Left renal cortex interstitium (tissue), 4 donors: ENCODE measurements at places on chromosomes 16 and 17. TPM values are rescaled to one million over a fixed set of nuclear protein-coding genes. Genes with fewer than 3 reads are reported as not detected.

Gene WSB1
- polyA plus RNA-seq: 158 TPM

Gene GRAPL
- 8.2 TPM for polyA plus RNA-seq

Gene NF1
- polyA plus RNA-seq: 45.4 TPM

- DNase-seq: no peak
Measured at GRCh38 chr17:9380361-9380760, 195.3 kb downstream of the STX8 start.

DNA sequence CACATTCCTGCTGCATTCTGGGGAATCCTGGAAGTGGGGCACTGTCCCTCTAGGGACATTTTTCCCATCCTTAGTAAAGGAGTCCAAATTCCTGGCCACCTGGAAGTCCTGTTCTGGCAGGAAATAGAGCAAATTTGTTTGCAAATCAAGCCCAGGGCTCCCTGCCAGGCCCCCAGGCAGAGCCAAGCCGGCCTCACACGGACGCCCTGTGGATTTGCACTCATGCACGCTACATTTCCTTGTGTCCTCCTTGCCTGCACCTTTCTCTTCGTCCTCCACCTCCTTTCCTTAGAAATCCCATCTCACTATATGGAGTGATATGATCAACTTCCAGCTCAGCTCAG, 7.0 kb upstream of the CALB2 start:
- DNase-seq: no peak

Gene HP
- 2.2 TPM for polyA plus RNA-seq

GRCh38 chr17:9472541-9472940, 103.1 kb downstream of the STX8 start:
- DNase-seq: no peak

DNA sequence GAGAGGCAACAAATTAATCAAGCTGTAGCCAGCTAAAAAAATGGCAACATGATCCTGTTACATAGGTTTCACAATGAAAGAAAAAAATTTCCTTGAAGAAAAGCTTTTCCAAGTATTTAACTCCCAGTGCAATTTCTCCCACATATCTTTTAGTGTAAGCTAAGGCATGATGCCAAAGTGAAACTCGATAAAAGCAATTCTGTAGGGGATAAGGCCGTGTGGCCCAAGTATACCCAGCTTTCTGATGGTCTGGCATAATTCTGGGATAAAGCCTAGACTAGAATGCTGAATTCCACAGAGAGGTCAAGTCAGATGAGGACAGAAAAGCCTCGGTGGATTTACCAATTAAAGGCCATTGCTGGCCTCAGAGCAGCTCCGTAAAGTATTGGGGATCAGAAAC, 36.2 kb downstream of the CTCF start:
- no peak for DNase-seq

DNA sequence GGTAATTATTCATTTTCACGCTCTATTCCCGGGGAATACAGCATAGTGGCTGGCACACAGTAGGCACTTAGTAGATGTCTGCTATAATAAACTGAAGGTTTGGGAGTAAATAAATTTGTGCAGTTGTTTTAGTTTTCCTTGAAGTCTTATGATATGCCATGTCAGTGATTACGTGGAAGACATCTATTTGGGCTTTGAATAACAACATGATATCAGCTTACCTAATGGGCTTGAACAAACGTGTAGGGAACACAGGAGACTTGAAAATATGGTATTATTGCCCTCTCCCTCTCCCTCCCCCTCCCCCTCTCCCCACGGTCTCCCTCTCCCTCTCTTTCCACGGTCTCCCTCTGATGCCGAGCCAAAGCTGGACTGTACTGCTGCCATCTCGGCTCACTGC, 36.3 kb upstream of the NETO2 start:
- DNase-seq: no peak

GRCh38 chr16:1362807-1363206, 11.1 kb downstream of the GNPTG start:
- no peak for DNase-seq

DNA sequence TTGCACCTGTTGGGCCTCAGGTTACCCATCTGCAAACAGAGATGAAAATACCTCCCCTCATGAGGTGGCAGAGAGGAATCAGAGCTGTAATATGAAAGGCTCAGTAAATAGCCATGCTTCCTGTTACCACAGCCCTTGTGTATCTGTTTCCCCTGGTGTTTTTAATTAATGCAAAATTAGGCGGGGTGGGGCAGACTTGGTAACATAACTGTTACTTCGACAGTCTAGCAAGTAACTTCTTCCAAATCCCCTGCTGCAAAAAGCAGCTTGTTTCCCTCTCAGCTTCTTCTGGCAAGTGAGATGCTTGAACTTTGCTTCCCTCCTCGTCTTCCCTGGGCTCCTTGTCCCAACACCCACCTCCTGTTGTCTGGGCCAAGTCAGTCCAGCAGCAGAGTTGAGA, 381.5 kb downstream of the CPPED1 start:
- no peak for DNase-seq

Gene TAOK2
- 56.3 TPM for polyA plus RNA-seq

Gene CCL17
- not detected for polyA plus RNA-seq

GRCh38 chr16:70577256-70577698, 53.7 kb downstream of the SF3B3 start:
- DNase-seq: no peak

DNA sequence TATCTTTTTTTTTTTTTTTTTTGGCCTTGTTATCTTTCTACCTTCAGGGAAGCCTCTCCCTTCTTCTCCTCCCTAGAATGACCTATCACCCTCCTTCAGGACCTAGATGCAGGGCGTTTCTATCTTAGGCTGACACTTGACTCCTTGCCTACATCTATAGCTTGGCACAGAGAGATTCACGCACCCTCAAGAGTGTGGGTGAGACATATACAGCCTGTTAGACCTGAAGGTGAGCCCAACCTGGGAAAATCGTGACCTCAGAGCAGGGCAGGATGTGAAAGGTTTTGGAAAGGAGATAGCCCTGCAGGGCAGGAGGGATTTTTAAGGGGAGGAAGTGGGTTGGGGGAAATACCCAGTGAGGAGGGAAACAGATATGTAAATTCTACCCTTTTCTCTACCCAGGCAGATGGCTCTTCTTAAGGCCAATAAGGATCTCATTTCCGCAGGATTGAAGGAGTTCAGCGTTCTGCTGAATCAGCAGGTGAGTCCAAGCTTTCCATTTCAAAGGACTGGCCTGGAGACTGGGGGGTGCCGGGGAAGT, at the start of gene AHSP:
Gene AHSP, plus strand, starts transcription at position 167 of the 541 bp plus-strand sequence. Its CDS starts 240 bp downstream, at position 407.
- DNase-seq: no peak

Gene NOXO1
- 1.3 TPM for polyA plus RNA-seq

- no peak for DNase-seq
Measured at GRCh38 chr16:27549464-27549745, 308 bp downstream of the GTF3C1 start.
